Choroid plexus epithelial cell (primary cell): ENCODE measurements at places on chromosomes 7 and 10.

DNA sequence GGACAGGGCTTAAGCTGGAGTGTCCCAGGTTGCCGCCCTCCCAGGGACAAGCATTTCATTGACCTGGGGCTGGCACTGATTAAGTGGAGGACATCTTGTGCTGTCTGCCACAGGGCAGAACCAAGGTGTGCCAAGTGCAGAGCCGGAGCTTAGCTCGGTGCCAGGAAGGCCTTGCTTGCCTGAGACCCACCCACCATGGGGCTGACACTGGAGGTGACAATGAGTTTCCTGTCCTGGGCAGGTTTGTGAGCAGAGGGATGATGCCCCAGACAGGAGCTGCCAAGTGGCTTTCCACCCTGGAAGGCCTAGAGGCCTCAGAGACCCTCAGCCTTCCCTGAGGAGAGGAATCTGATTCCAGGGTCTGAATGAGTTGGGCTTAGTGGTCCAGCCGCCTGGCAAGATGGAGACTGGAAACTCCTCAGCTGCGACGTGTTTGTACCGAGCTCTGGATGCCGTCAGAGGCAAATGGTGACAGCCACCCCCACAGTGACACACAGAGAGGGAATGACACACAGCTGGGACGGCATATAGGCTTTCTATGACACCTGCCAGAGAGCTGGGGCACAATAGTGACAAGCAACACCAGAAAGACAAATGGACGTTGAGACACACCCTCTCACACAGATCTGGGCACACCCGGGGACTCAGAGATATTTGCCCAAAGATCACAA lies 2.6 kb downstream of the ADCYAP1R1 start:
- no peak for DNase-seq

DNA sequence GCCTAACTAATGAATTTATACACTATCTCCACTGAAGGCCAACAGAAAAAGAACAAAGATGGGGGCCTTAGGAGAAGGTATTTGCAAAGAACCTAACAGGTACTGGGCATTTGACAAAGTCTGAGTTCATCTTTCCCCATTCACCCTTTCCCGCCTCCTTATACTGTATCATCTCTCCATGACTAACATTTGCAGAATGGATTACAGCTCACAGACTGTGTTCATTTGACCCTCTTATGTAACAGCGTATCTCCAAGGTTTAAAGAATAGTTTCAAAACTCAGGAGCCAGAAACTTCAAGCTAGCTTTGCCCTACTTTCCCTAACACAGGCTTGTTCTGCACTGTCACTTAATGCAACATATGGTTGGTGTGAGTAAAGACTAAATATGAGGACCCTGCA lies 238.7 kb upstream of the CELF2 start:
- DNase-seq, result peak; percentile 58

- no peak for DNase-seq
Measured at GRCh38 chr10:98587156-98587837, 140.6 kb upstream of the HPS1 start.

DNA sequence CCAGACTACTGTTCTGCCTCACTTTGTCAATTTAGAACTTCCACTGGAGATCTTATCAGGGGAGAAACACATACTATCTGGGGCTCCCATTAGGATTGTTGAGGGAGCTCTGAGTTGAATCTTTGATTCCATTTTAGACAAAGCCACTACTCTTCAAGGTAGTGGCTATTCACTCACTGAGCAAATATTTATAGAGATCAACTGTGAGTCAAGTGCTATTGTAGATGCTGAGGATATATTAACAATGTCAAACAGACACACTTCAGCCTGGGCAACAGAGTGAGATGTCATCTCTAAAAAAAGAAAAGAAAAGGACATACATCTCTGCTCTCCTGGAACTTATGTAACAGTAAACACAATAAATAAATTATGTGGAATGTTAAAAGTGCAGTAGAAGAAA lies 315.3 kb downstream of the PTEN start:
- DNase-seq, result no peak

- no peak for DNase-seq
Measured at GRCh38 chr10:7458556-7458955, 47.7 kb upstream of the SFMBT2 start.

- DNase-seq, result peak; percentile 47
Measured at GRCh38 chr10:92699518-92700381, 10.0 kb downstream of the HHEX start.

GRCh38 chr7:85750454-85750949 lies 563.6 kb upstream of the SEMA3D start:
- peak; percentile 68 for DNase-seq

GRCh38 chr10:3893901-3894563 lies 109.0 kb upstream of the KLF6 start:
- DNase-seq, result peak; percentile 39

- peak; percentile 98 for DNase-seq
Measured at GRCh38 chr10:15097011-15097812, at the start of gene RPP38. Gene RPP38 (plus strand): TSS chr10:15097355. CDS start chr10:15103315, 5,960 bp downstream.

GRCh38 chr10:96493254-96493653 lies 20.5 kb downstream of the TLL2 start:
- no peak for DNase-seq

- no peak for DNase-seq
Measured at GRCh38 chr7:157767506-157768197, 430.8 kb downstream of the DNAJB6 start.

DNA sequence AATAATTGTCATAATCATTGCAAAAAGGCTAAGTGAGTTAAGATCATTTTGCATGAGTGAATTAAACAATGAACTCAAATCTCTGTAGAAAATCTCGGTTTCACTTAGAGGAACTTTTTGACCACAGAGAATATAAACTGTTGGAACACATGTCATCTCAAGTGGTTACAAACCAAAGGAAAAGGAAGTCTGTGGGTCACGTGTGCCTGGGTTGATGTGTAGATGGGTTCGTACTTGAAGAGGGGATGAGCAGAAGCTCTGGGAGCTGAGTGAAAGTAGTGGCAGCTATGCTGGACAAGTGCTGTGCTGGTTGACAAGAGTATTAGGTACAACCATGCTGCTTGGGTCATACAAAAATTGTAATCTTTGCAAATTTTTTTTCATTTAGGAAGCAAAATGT lies 35.0 kb downstream of the GLRX3 start:
- DNase-seq, result no peak

- DNase-seq, result peak; percentile 30
Measured at GRCh38 chr7:110204527-110204926, 886.4 kb upstream of the LRRN3 start.

DNA sequence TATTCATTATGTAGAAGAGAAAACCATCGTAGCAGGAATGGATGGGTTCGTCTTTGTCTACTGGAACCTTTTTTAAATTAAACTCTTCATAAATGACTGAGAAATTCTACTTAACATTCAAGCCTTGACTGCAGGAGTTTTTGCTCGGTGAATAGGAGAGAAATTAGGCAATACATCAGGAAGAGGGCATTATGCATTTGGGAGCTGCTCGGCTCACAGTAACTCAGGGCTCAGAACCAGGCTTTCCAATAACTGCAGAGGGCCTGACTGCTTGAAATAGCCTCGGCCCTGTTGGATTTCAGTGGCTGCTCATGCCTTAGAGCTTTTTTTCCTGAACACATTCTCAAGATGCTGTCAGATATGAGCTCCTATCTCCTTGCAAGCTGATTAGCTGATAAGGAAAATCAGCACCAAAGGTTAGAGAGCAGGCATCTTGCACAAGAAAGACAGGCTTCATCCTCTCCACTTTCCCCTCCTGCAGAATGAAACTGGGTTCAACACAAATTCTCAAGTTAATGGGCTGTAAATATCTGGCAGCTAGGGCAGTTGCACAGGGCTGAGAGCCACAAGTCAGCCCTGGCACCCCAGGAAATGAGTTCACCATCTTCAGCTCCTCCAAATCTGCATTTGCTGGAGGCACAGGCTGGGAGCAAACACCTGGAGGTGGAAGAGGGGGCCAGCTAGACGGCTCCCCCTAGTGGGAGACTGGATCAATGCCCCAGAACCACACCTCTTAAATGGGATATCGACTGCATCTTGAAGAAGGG lies 24.3 kb downstream of the TECTB start:
- peak; percentile 75 for DNase-seq
